ENCODE measurements at places on chromosomes 12 and 14.
A peak's percentile ranks its signal among the peaks of the same experiment; 100 is the strongest.

- H3K27me3 ChIP-seq = no peaks in the 10 kb centered on the region
- DNase-seq = no peak
- H3K4me1 ChIP-seq = no peaks in the 10 kb centered on the region
- peaks cover 14% of the 10 kb centered on the region for H3K36me3 ChIP-seq
- no peak overlapping the region for H3K4me3 ChIP-seq
These were observed 17.3 kb downstream of the GALC start for GRCh38 chr14:87975636-87976035.

DNA sequence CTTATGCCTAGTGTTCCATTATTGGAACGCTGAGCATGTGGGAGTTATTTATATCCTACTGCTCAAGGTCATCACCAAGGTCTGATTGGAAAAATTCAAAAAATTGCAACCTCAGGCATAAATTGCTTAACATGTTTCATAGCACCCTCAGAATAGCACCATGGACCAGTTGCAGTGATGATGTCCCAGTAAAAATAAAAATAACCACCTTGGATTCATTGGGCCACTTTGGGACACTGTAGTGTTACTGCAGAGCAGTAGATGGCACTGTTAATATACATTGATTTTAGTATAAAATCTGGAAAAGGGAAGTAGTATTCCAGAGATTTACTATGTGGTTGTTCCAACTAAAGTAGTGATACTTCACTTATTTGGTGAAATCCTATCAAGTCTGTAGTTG lies 31.0 kb upstream of the PTCSC3 start:
- no peaks in the 10 kb centered on the region for H3K4me1 ChIP-seq
- DNase-seq = no peak
- H3K4me3 ChIP-seq = no peak overlapping the region
- H3K27ac ChIP-seq = no peak overlapping the region

GRCh38 chr12:77032406-77032805 lies 33.0 kb downstream of the E2F7 start:
- no peaks in the 10 kb centered on the region for H3K27me3 ChIP-seq
- no peaks in the 10 kb centered on the region for H3K4me1 ChIP-seq
- DNase-seq = no peak
- no peak overlapping the region for H3K27ac ChIP-seq

DNA sequence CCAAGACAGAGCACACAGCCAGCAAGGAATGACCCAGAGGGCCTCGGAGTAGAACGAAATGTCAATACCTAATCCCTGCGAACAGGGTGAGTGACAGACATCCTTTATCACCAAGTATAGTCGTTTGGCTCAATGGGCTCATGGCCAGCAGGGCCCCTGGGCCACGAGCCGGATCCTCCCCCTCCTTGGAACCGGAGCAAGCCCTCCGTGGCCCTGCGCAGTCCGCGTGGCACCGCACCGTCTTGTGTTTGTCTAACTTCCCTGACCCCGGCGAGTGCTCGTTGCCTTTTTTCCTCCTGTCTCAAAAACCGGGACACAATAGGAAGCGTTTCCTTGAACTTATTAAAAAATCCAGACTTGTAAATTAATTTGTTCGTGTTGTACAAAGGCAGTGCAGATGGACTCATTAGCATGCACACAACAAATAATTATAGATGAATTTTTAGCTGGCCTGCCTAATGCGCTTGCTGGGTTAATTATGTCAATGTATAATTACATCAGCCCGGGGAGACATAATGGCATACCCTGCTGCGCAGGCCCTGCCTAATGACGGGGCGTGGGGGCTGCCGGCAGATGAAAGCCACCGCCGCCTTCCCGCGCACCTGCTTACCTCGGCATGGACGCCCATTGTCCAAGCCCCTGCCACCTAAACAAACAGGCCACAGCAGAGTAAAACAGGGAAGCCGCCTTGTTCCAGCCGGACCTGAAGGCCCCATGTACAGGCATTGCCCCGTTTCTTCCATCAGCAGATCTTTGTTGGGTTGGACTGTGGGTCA lies 81.6 kb downstream of the PHETA1 start:
- no peak for DNase-seq
- H3K4me3 ChIP-seq = no peak overlapping the region
- H3K36me3 ChIP-seq = no peaks in the 10 kb centered on the region
- H3K27ac ChIP-seq = no peak overlapping the region
- no peaks in the 10 kb centered on the region for H3K4me1 ChIP-seq
- H3K27me3 ChIP-seq = no peaks in the 10 kb centered on the region

DNA sequence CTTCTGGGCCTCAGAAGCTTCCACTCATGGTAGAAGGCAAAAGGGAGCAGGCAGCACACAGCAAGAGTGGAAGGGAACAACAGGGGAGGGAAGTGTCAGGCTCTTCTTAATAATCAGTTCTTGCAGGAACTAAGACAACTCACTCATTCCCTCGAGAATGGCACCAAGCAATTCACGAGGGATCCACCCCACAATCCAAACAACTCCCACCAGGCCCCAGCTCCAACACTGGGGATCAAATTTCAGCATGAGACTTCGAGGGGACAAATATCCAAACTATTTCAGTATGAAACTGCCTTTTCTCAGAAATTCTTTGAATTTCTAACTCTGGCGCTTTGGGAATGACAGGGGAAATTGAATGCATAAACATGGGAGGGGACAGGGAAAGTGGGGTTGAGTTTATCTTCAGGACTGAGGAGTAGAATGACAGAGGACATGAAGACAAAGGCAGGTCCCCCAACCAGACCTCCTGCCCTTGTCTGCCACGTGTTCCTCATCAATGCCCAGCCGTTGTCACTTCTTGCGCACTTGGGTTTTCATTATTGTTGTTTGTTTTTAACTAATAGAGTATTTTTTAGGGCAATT lies 24.6 kb upstream of the APOF start:
- no peak for DNase-seq
- H3K27me3 ChIP-seq = no peaks in the 10 kb centered on the region
- H3K36me3 ChIP-seq = no peaks in the 10 kb centered on the region
- H3K4me1 ChIP-seq = no peaks in the 10 kb centered on the region
- no peak overlapping the region for H3K27ac ChIP-seq
- H3K4me3 ChIP-seq = no peak overlapping the region

GRCh38 chr12:47209014-47209413 lies 129.3 kb upstream of the AMIGO2 start:
- DNase-seq = no peak
- H3K27me3 ChIP-seq = no peaks in the 10 kb centered on the region
- peaks cover 70% of the 10 kb centered on the region for H3K4me1 ChIP-seq
- H3K4me3 ChIP-seq = peak overlapping the region; percentile 42
- H3K36me3 ChIP-seq = peaks cover 42% of the 10 kb centered on the region

GRCh38 chr14:37257501-37258070 lies 59.8 kb downstream of the MIPOL1 start:
- no peak for DNase-seq
- no peak overlapping the region for H3K27ac ChIP-seq
- no peaks in the 10 kb centered on the region for H3K27me3 ChIP-seq
- no peak overlapping the region for H3K4me3 ChIP-seq
- H3K36me3 ChIP-seq = no peaks in the 10 kb centered on the region
- H3K4me1 ChIP-seq = no peaks in the 10 kb centered on the region

DNA sequence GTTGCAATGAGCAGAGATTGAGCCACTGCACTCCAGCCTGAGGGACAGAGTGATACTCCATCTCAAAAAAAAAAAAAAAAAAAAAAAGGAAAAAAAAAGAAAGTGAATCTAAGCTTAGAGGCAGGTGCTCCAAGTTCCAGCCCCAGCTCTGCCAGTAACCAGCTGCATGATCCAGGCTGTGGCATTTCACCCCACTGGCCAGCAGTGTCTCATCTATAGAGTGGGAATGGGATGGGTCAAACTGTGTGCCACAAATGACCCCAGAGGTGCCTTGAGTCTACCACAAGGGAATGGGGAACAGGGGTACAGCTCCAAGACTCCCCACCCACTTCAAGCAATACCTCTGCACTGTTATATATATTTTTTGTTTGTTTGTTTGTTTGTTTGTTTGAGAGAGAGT lies 5.0 kb downstream of the PLEKHD1 start:
- H3K27ac ChIP-seq = no peak overlapping the region
- H3K4me3 ChIP-seq = no peak overlapping the region
- no peaks in the 10 kb centered on the region for H3K27me3 ChIP-seq
- H3K4me1 ChIP-seq = no peaks in the 10 kb centered on the region
- no peaks in the 10 kb centered on the region for H3K36me3 ChIP-seq
- DNase-seq = no peak

DNA sequence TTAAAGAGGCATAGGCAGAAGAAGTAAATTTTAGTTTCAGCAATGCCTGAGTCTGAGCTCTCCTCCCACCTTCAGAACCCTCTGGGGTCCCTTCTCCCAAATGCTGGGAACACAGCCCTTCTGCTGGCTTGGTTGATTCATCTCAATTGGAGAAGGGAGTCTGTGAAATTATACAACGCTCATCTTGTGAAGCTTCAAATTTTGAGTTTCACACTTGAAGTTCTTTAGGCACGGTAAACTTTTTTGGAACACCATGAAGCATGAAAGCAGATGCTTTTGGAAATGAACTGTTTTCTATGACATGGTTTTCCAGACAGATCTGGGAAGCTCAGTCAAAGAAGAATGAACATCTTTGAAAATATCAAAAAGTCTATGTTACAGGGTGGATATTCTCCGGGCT lies 69.9 kb downstream of the TBK1 start:
- no peak overlapping the region for H3K4me3 ChIP-seq
- H3K27me3 ChIP-seq = no peaks in the 10 kb centered on the region
- H3K27ac ChIP-seq = no peak overlapping the region
- no peaks in the 10 kb centered on the region for H3K4me1 ChIP-seq
- no peaks in the 10 kb centered on the region for H3K36me3 ChIP-seq

DNA sequence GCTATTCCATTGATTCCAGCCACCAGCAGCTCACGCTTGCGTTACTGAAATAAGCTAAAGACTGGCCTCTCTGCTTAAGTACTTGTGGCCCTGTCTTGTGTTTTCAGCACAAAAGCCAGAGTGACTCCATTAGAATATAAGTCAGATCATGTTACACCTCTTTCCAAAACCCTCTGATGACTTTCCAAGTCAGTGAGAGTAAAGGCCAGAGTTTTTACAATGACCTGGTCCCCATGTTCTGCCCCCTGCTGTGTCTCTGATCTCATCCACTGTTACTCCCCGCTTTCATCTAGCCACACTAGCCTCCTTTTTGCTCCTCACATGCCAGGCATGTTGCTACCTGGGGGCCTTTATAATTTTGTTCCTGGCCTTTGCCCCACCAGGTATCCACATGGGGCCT lies 6.9 kb upstream of the CKAP4 start:
- no peak for DNase-seq
- no peak overlapping the region for H3K4me3 ChIP-seq
- H3K4me1 ChIP-seq = no peaks in the 10 kb centered on the region
- no peaks in the 10 kb centered on the region for H3K27me3 ChIP-seq
- H3K36me3 ChIP-seq = no peaks in the 10 kb centered on the region

DNA sequence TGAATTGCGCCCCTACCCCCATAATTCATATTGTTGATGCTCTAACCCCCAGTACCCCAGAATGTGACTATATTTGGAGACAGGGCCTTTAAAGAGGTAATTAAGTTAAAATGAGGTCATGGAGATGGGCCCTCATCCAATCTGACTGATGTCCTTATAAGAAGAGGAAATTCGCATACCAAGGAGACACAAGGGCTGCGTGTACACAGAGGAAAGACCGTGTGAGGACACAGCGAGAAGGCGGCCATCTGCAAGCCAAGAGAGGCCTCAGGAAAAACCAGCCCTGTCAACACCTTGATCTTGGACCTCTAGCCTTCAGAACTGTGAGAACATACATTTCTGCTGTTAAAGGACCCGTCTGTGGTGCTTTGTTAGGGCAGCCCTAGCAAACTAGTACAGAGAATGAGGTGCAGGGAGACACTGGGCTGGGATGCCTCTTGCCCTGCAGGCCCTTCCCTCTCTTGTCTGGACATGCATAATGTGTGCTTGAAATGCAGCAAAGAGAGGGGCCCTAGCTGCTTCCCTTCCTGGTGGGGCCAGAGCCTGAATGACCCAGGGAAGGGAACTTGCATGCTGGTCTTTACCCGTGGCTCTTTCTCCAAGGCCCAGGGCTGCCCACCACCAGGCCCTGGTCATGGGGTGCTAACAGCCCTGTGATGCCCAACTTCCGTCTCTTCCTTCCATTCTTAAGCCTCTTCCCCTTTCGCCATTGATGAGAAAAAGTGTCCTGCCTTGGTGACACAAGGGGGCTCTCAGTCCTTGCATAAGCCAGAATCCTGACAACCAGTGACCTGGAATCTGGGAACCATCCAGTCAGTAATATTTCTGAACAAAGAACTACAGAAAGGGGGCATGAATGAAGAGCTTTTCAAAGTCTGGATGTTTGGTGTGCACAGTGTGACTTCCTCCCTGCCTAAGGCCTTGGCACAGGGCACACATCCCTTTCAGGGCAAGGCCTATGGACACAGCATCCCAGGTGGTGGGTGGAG lies 50.0 kb upstream of the GPATCH2L start:
- no peak overlapping the region for H3K27ac ChIP-seq
- H3K4me3 ChIP-seq = no peak overlapping the region
- no peak for DNase-seq
- no peaks in the 10 kb centered on the region for H3K27me3 ChIP-seq
- H3K4me1 ChIP-seq = no peaks in the 10 kb centered on the region

- H3K27ac ChIP-seq = peak overlapping the region; percentile 90
- no peaks in the 10 kb centered on the region for H3K27me3 ChIP-seq
- peaks cover 16% of the 10 kb centered on the region for H3K36me3 ChIP-seq
- DNase-seq = no peak
- H3K4me3 ChIP-seq = peak overlapping the region; percentile 49
- H3K4me1 ChIP-seq = peaks cover 82% of the 10 kb centered on the region
These were observed 71.8 kb downstream of the DAD1 start for GRCh38 chr14:22517117-22517720.

DNA sequence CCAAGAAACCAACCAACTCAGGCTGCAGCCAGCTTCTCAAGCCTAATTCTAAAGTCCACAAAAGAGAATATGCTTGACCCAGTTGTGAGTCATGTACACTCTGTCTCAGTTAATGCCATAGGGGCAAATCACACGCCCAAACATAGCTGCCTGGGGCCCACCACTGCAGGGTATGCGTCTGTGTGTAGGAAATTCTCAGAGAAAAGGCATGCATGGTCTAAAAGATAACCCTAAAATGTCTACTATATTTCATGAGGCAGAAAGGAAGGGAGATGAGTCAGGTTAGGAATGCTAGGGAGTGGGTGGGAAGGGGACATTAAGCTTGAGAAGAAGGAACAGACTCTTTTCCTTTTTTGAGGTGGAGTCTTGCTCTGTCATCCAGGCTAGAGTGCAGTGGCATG lies 22.3 kb upstream of the SPTLC2 start:
- H3K4me1 ChIP-seq = peaks cover 8% of the 10 kb centered on the region
- no peak overlapping the region for H3K4me3 ChIP-seq
- H3K36me3 ChIP-seq = no peaks in the 10 kb centered on the region
- no peak overlapping the region for H3K27ac ChIP-seq
- no peaks in the 10 kb centered on the region for H3K27me3 ChIP-seq
- DNase-seq = no peak

- no peaks in the 10 kb centered on the region for H3K4me1 ChIP-seq
- no peak for DNase-seq
- no peaks in the 10 kb centered on the region for H3K36me3 ChIP-seq
- no peak overlapping the region for H3K4me3 ChIP-seq
These were observed 228.6 kb downstream of the DPF3 start for GRCh38 chr14:72665259-72665658.

GRCh38 chr14:80352471-80352870 lies 141.2 kb upstream of the DIO2 start:
- no peaks in the 10 kb centered on the region for H3K27me3 ChIP-seq
- H3K27ac ChIP-seq = no peak overlapping the region
- H3K36me3 ChIP-seq = no peaks in the 10 kb centered on the region
- no peak for DNase-seq
- no peak overlapping the region for H3K4me3 ChIP-seq

Measured in naive thymus-derived CD4-positive, alpha-beta T cell (primary cell).